ENCODE measurements at places on chromosomes 11 and 22.
A peak's percentile ranks its signal among the peaks of the same experiment; 100 is the strongest.

- peak; percentile 11 for DNase-seq
Observed at GRCh38 chr11:78261367-78261766, 72.6 kb downstream of the USP35 start.

DNA sequence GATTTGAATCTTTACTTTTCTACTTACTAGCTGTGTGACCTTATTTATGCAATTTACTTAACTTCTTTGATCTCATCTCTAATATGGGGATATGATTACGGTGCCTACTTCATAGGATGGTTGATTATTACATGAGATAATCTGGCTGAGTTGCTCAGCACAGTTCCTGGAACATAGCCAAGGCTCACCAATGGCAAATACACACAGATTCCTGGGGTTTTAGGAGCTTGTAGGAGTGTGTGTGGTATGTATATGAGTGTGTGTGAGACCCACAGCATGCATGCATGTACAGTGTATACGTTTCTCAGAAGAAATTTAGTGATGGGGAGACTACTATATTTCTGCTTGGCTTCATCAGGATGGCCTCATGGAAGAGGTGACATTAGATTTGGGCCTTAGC, 256.9 kb downstream of the KIRREL3 start:
- no peak for DNase-seq

DNA sequence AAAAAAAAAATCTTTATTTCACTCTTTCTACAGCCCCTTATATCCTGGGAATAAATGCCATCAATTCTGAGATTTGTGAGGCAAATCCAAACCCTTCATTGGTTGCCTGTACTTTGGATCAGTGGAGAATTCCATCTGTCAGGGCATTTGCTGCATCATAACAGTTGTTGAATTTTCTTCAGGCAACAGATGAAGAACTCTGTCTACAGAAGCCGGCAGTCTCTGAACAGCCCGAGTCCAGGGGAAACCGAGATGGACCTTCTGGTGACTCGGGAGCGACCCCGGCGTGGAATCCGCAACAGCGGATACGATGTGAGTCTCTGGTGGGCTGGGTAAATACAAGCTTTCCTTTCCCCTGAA, 82.3 kb downstream of the C11orf91 start:
- no peak for DNase-seq

- no peak for DNase-seq
Observed at GRCh38 chr11:126173257-126173656, 38.2 kb downstream of the RPUSD4 start.

All from ELF-1 (cell line).